ENCODE measurements at places on chromosomes 16 and 17. TPM values are rescaled to one million over a fixed set of nuclear protein-coding genes. Genes with fewer than 3 reads are reported as not detected.
A peak's percentile ranks its signal among the peaks of the same experiment; 100 is the strongest.

Gene EIF3C
- total RNA-seq = 605 TPM

Gene DPEP1
- total RNA-seq = not detected

Gene CCDC40
- 5.8 TPM for total RNA-seq

Gene HS3ST4
- total RNA-seq = not detected

Gene ABCA3
- 16.3 TPM for total RNA-seq

Gene BPTF
- total RNA-seq = 98.1 TPM

Gene WSCD1
- 4.4 TPM for total RNA-seq

Gene KRTAP4-3
- not detected for total RNA-seq

Gene FA2H
- total RNA-seq = not detected

Gene UBB
- total RNA-seq = 1,058 TPM

Gene TMIGD1
- not detected for total RNA-seq

Gene TP53TG3B
- total RNA-seq = not detected

Gene DOK4
- 28.5 TPM for total RNA-seq

Gene NEURL4
- total RNA-seq = 43.3 TPM

- DNase-seq = no peak
Measured at GRCh38 chr17:40559564-40559916, 5.7 kb downstream of the CCR7 start.

GRCh38 chr17:77311371-77311981 is 170.7 kb downstream of the SEC14L1 start:
- no peak for DNase-seq

DNA sequence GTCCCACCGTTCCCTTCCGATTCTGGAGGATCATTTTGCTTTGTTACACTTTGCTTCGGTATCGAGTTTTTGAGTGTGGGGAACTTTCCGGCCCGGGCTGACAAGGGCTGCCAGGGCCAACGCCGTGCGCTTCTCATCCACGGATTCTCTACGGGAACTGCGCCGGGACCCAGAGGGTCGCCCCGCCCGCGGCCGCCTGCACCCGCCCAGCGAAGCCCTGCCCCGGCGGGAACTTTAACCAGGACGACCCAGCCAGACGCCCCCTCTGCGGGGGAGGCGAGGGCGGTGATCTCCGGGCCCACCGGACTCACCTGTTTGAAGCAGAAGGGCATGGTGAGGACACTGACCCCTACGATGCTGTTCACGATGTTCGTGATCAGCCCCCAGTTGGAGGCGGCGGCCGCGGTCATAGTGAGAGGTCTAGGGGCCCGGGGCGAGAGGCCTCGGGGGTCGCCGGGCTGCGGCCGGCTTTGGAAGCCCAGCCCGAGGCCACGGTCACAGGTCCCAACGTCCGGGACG is 536 bp downstream of the SLC38A10 start:
- DNase-seq = peak; percentile 84

DNA sequence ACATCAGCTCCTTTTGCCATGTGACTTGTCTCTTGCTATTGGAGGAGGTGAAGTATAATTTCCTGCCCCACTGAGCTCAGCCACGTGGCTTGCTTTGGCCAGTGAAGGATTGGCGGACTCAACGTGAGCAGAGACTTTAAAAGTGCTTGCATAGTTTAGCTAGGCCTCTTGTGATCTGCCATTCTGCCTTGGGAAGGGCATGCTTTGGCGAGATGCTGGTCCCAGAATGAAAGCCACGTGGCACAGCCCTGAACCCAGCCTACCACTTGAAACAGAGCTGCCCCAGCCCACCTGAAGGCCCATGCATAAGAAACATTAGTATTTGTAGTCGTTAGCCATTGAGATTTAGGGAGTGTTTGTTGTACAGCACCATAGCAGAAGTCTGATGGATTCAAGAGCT is 148.2 kb downstream of the TMEM132E start:
- DNase-seq = no peak

DNA sequence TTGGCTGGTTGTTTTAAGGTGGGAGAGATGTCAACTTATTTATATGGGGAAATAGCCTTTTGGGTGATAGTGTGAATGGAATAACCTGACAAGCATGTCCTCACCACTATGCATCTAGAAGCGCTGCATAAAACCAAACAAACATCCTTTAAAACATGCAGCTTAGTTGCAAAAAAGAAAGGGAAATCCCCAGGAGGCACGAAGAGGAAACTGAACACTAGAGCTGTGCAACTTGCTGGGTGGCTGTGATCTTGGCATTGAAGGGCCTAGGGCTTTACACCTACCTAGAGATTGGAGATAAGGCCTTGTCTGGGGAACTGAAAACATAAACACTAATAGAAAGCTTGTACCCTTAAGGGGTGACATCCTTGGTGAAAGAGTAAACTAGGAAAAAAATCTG is 7.3 kb downstream of the C16orf54 start:
- no peak for DNase-seq

- no peak for DNase-seq
Measured at GRCh38 chr17:82031303-82031884, at the start of gene RAC3. RAC3 (plus strand) TSS chr17:82031678; CDS start chr17:82031762, 84 bp downstream.

GRCh38 chr17:75625813-75626486 is 7.3 kb upstream of the SMIM5 start:
- no peak for DNase-seq

DNA sequence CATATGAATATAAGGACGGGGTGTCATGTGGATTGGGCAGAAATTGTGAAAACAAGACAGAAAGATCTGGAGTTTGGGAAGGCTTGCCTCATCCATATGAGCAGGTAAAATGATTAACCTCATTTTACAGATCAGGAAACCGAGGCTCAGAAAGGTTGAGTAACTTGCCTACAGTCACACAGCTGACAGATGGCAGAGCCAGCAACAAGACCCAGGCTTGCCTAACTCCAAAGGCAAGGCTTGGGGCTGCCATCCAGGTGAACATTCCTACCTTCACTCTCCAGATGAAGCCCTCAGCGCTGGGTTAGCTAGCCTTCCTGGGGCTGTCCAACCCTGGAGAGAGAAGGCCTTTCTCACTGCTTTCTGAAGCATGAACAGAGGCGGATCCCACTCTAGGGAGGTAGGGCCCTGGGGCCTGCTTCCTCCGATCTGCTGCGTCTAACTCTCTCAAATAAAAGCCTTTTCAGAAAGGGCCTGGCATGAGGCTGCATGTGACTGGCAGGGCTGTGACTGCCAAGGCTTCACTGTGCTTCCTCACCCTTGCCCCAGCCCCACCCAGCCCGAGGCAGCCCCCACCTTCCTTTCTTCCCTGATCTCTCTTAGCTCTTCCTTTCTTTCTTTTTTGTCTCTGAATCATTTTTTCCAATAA is 107.8 kb downstream of the GNAO1 start:
- DNase-seq = no peak

DNA sequence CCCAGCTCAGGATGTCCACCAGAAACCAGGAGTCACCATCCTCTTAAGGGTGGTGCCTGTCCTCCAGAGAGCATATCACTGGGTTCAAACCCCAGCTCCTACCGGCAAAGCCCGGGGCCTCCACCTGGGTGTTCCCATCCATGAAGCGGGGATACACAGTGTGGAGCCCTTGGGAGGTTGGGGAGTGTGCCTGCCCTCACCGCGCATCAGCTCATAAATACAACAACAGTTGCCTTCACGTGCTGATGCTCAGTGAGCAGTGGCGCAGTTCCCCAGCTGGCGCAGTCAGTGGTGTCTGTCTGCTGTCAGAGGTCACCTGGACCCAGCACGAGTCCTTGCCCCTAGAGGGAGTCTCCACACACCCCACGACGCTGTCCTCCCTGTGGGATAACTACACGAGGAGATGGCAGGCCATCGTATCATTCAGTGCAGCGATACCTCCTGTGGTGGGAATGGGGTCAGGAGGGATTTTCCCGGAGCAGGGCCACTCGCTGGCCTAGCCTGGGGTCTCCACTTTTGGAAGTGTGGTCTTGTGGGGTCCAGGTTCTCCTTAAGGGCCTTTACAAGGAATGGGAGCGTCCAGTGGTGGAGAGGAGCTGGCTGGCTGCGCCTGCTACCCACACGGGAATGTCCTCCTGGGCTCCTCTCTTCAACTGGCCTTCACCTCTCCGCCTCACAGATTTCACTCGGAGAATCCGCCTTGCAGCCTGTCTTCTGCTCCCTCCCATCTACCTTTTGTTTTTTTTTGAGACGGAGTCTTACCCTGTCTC is 2.3 kb upstream of the ELOB start:
- DNase-seq = no peak

DNA sequence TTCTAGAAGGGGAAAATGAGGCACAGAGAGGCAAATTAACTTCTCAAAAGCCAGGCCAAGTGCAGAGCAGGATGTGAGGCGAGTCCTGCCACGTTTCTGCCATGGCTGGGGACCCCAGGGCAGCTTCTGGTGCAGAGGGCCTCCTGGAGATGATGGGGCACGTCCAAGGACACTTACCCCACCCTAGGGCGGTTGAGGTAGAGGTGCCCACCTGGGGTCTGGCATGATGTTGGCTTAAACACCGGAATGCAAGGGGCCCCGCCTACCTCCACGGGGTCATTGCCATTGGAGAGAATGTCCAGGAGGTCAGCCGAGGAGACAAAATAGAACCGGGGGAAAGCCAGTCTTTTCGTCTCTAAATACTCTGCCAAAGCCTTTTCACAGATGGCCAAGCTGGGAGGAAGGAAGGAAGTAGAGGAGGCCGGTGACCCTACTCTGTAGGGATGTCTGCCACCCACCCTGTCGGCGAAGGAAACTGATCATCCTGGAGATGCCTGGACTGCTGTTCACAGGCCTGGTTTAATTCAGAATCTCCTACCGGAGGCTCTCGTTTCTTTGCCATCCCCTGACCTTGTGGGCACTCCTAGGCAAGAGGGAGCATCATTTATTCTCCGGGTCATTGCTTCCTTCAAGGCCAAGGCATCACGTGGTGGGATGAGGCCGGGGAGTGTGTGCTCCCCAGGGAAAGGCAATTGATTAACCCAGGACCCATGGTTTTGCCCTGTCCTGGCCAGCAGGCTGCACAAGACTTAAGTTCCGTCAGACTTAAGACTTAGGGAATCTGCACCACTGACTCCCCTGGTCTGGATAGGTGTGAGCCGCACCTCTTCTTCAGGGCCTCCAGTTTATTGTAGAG is 70.5 kb downstream of the DNAH17 start:
- no peak for DNase-seq

GRCh38 chr16:8084882-8085281 is 505.4 kb downstream of the TMEM114 start:
- no peak for DNase-seq

- DNase-seq = no peak
Measured at GRCh38 chr16:80924372-80924978, 82.2 kb downstream of the CMC2 start.

DNA sequence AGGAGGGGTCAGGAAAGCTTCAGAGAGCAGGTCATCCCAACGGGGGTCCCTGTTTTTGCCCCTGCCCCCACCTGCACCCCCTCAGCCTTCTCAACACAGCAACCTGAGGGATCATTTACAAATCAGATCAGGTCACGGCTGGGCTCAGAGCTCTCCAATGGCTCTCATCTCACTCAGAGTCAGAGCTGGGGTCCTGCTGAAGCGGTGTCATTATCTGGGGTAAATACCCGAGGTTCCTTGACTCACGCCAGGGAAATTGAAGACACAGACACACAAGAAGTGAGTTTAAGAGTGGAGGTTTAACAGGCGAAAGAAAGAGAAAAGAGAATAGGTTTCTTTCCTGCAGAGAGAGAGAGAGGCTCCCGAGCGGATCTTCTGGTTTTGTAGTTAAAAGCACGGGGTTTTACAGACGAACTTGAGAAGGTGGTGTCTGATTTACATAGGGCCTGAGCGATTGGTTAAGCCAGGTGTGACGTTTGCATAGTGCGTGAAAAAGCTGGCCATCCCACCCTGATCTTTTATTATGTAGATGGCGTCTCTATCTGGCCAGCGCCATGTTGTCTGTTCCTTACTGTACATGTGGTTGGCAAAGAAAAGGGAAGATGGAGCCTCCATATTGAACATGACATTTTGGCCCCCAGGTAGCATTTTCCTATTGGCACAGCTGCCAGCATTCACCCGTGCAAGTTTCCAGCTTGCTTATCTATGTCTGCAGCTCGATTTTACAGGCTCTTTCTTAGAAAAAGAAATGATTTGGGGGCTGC is 51.4 kb downstream of the WSB1 start:
- no peak for DNase-seq

- no peak for DNase-seq
Measured at GRCh38 chr17:17480593-17481148, 3.9 kb downstream of the MED9 start.

GRCh38 chr17:37481001-37481665 is 8.6 kb upstream of the DUSP14 start:
- DNase-seq = no peak

- peak; percentile 88 for DNase-seq
Measured at GRCh38 chr17:33292981-33293867, at the start of gene ASIC2. ASIC2 (minus strand) TSS chr17:33293295.

GRCh38 chr17:68200689-68201417 is 47.0 kb upstream of the AMZ2 start:
- no peak for DNase-seq

DNA sequence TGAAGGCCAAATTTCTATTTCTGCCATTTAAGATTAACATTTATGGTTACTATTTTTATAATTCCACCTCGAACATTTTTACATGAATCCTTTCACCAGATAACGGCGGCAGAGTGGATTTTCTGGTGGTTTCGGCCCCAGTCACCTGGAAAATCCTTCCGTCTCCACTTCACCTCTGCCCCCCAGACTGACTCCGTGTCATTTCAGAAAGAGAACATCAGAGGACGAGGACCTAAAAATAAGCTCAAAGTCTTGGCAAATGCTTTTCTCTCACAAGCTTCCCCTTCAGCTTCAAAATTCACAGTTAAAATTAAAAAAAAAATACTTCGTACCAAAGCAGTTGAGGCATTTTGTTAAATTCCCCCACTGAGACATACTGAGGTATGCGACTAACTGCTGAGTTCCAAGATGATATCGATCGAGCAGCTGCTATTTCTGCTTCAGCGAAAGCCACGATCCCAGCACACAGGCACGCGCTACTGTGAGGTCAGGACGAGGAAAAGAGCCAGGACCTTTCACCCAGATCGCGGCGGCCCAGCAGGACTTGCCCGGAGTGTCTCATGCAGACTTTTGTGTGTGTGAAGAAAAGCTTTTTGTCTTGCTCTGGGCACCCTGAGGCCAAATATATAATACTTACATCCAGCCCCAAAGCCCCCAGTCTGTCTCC is 36.8 kb downstream of the ASPA start:
- DNase-seq = no peak

DNA sequence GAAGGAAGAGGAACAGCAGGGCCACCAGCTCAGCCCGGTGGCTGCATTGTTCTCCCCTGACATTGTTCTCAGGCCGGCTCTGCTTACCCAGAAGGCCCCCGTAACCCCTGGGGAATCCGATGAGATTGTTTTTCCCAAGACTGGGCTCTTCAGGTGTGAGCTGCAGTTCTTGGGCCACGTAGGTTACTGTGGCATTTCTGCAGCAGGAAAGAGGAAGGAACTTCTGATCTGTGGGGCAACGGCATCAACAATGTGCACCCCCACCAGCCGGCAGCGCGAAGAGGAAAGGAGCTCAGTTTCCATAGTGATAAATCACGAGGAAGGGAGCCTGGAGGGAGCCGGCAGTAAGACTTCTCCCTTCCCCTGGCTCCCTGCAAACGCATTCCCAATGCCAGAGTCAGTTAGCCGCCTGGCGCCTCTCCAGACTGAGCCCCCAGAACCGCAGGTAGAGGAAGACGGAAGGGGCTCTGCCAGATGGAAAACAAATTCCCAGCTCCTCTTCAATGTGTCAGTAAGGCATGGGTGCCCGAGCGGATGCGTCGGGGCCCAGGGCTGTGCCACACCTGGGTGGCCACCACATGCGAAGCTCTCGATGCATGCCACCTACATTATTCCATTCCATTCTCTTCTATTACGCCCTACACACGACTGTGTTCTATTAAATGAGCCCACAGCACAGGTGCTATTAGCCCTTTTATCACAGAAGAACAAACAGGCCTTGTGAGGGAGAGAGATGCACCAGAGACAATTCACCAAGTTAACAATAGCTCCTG is 21.5 kb upstream of the PECAM1 start:
- no peak for DNase-seq

GRCh38 chr17:50396261-50397110 is 837 bp downstream of the LRRC59 start:
- no peak for DNase-seq

- DNase-seq = no peak
Measured at GRCh38 chr16:67865318-67865717, 7.5 kb upstream of the EDC4 start.

All from chondrocyte (in vitro differentiated cells).